Trophoblast cell (in vitro differentiated cells and primary cell): ENCODE measurements at places on chromosomes 5 and 9.

DNA sequence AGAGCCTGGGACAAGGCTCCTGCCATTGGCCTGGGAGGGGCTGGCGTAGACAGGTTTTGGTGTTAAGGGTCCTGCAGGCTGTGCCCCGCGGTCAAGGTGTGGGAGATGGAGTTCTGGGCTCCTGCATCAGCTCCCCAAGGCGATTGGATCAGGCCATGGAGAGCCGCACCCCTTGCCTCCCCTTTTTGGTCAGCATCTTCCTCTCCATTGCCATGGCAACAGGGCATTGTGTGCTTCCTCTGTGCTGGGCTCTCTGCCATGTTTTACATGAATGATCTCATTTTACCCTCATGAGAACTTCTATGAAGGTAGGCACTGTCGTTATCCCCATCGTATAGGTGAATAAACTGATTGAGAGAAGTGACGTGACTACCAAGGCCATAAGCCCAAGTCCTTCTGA lies 344.3 kb upstream of the CLINT1 start:
- DNase-seq = no peak

GRCh38 chr9:26346942-26347477 lies 545.6 kb downstream of the CAAP1 start:
- no peak for DNase-seq

DNA sequence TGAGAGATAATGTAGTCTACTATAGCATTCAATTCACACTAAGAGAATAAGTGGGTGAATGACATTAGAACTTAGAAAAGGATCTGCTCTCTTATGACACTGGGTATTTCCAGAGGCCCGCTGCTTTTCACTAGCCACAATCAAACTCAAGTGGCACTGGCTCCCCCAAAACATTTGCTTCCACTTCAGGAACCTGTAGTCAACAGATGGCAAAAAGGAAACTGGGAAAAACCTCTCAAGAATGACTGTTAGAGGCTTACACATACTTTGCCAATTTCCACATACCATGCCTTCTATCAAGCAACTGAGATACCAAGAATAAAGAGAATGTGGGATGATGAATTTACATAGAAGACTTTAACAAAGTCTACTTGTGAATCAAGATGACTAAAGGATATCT lies 11.2 kb downstream of the POC5 start:
- no peak for DNase-seq

- DNase-seq = no peak
Measured at GRCh38 chr5:113212244-113212920, 222.4 kb downstream of the TSSK1B start.

GRCh38 chr5:141641634-141642267 lies 5.0 kb downstream of the RELL2 start:
- no peak for DNase-seq

- DNase-seq = no peak
Measured at GRCh38 chr5:88657906-88658775, 224.8 kb downstream of the MEF2C start.

GRCh38 chr9:123438821-123439220 lies 82.8 kb downstream of the CRB2 start:
- DNase-seq = no peak

DNA sequence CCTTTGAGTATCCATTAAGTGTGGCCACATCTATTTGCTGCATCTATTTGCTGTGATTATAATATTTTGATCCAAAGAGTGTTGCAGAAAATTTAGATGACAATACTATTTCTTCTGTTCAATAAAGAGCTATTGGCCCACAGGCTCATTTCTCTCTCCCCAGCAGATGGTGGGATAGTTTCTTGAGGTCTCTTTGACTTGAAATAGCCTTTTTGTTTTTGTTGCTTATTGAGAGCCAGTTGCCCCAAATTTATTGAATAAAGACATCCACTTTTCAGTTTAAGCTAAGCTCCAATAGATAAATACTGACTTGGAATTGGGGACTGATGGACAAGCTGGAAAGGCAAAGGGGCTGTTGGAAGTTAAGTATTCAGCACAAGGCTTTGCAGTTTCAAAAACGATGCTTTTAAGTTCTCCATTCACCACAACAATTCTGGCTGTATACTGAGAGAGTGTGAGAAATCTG lies 290.1 kb upstream of the MPDZ start:
- no peak for DNase-seq
